ENCODE measurements at places on chromosomes 6 and 20.

DNA sequence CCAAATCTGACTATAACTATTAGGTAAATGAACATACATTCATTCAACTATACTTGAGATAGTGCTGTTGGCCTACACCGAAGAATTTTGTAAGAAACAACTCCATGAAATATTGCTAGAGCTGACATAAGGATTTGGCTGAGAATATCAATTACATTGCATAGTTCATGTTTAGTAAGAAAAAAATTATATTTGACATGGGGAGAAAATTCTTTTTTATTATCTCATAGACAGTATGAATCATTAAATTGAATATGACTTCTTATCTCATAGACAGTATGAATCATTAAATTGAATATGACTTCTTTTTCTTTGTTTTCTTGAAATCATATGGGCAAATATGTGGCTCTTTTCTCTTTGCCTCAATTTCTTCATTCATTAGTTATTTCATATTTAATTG is 212.3 kb upstream of the HSF2 start:
- DNase-seq: no peak

DNA sequence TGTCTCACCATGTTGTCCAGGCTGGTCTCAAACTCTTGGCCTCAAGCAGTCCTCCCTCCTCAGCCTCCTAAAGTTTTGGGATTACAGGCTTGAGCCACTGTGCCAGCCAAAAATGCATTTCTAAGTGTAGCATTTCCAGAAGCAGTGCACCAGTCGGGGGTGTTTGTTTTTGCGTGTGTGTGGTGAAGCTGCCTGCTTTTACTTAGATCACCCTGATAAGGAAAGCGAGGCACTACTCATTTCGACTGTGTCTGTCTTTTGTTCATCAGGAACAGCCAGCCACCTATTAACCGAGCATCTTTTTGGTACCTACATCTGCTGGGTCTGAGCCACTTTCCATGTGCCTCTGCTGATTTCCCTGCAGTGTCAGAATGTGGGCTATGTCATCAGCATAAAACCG is 18.7 kb downstream of the SIRT5 start:
- DNase-seq: no peak

GRCh38 chr20:48236000-48236970 is 451.0 kb upstream of the SULF2 start:
- DNase-seq: no peak

DNA sequence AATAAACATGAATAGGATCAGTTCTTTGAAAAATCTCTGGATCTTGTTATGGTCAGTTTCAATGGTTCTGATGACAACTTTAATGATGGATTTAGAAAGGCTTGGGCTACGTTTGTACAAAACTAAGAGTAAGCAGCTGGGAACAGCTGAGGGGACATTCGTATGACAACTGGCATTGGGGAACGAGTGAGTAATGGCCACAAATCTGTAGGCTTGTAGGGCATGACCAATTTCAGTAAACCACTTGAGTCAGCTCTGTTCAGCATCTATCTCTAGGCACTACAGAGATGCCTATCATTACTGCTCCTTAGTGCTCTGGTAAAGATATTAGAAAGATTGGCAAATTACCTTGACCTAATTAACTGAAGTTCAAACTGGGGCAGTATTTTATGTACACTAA is 1375.6 kb downstream of the EPHA7 start:
- no peak for DNase-seq

DNA sequence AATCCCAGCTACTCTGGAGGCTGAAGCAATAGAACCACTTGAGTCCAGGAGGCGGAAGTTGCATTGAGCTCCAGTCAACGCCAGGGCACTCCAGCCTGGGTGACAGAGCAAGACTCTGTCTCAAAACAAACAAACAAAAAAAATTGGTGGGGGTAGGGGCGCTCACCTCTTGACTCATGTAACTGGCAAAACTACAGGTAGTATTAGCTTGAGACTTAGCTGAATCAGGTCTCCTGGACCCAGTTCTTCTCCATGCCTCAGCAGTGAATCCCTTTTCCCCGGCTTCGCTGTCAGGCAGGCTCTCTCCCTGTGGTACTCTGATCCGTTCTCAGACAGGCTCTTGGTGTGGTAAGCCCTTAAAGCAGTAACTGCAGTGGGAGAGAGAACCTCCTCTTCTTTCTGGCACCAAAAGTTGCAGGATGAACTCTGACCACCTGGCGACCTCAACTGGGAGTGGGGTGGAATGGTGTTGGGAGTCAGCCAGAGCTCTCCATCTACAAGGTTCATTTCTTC is 12.9 kb downstream of the SLC9A8 start:
- DNase-seq: no peak

- DNase-seq: no peak
These were observed 411.8 kb upstream of the SULF2 start for GRCh38 chr20:48197066-48197465.

DNA sequence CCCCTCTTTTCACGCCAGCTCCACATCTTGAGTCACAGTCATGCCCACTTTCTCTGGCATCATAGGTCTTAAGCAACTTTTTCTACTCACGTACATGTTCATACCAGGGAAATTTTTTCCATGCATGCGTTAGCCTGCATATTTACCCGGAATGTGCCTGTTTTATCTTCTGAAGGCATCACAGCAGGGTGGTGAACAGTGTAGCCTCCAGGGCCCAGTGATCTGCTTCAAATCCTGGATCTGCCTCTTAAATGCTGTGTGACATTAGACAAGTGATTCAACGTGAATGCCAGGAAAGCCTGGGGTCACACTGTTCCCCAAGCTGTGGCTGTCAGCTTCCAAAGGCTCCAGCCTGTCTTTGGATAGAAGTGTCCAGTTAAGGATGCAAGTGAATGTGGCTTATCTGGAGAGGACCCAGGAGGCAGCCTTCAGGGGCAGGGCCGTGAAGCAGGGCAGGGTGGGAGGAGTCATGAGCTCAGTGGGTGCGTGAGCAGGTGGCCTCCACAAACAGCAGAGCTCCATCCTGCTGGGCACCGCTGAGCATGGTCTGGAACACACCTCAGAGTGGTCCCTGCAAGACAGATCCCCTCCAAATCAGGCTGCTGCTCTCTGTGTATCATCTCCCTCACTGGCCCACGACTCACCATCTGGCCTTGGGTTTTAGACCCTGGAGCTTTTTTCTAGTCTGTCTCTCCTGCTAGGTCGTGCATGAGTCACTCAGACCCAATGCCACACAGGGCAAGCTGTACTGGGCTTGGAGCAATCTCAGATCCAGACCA is 30.4 kb upstream of the CD93 start:
- DNase-seq: no peak

DNA sequence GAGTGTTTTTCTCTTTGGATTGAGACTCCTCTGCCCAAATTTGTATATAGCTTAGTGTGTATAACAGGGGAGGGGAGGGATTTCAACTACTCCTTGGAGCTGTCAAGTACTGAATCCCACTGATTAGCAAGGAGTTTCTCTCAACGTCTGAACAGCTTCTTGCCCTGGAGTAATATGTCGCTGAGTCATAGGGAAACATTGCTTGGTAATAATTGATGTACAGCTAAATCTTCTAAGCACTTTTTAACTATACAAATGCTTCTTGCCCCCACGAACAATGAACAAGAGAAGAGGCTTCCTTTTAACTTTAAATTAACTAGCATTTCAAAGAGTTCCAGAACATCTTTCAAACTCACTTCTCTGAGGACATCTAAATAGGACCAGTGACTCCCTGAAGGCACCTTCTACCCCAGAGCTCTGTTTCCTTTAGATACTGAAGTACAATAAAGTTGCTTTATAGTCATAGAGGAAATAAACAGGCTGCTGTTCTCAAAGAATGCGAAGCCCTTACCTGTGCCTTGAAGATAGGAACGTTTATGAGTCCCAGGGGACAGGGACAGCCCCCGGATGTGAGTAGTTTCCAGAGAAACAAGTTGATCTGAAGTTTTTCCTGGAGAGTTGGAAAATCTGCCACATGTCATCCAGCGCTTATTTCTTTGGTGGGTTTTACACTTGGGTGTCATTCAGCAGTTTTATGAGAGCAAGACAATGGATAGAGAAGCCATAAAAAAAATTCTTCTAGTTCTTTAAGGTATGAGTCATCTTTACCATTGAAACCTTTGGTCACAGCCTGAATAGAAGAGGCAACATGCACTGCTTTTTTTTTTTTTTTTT is 462.5 kb upstream of the BTBD3 start:
- DNase-seq: no peak

DNA sequence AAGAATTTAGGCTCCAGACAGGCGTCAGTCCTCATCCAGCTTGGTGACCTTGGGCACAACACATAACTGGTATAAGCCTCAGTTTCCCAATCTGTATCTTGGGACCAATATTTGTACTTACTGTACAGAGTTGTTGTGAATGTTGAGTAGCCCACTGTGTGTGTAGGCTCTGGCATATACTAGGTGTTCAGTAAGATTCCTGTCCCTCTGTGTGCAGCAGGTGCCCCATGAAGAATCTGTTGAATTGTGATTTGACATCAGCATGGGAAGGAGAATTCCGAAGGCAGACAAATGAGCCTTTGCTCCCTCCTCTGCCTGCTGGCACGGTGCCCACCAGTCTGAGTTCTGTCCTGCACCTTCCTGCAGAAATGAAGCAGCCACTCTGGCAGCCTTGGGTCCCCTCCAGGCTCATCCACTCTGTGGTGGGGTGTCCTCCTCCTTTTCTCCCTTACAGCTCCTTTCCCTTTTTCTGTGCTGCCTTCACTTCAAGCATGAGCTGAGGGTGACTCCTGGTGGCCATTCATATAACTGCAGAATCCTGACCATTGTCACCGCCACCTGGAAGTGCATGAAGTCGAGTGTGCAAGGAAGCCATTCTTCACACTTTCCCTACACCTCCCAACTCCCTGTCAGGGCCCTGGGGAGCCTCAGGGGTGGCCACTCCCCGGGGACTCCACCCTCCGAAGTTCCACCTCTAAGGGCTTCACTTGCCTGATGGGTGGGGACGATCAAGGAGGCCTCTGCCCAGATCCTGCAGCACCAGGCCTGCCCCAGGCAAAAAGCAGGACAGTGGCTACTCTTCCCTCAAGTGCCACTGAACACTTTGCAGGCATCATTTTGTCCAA is 48.2 kb downstream of the MRPL14 start:
- peak; percentile 68 for DNase-seq

DNA sequence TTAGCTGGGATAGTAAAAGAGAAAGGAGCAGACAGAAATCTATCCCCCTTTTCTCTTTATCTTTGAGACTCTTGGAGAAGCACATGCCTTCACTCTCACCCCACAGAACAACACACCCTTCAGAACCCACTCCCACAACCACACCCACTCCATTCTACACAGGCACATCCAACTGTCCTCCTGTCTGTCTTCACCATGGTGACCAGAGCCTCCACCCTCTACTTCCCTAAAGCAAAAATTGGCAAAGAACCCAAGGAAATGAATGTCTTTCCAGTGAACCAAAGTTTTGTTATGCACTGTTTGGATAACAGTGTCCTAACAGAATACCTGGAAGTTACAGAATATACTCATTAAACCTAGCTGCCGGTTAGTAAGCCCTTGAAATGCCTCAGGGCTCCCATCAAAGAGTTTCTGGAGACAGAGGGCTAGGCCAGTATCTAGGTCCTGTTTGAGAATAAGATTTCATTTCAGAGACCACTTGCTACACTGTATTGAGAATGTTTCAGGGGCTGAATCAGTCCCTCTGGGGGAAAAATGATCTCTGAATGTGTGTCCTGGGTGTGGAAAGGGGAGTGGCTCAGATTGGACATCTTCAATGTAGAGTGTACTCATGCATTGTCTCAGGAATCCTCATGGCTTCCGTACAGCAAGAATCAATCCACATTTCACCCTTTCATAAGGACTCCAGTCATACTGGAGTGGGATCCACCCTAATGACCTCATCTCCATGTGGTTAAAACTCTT is 101.1 kb downstream of the LY86 start:
- no peak for DNase-seq

GRCh38 chr6:118704915-118705314 is 53.5 kb upstream of the CEP85L start:
- DNase-seq: no peak

DNA sequence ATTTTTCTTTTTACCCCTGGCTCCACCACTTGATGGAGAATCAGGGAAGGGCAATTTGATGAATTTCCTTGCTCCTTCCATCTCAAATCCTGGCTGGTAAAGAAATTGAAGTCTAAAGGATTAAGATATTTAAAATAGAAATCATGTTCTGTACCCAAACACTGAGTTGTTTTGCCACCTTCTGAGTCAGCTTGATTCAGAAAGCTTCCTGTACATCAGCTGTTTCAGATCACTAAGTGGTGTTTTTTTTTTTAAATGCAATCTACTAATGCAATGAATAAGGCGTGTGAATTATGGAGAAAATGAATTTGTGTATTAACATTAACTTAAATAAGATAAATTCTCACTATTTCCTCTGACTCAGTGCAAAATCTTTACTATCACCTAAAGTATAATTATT is 11.5 kb upstream of the POPDC3 start:
- DNase-seq: no peak

GRCh38 chr20:34710861-34711574 is 6.9 kb downstream of the TP53INP2 start:
- no peak for DNase-seq

- peak; percentile 30 for DNase-seq
These were observed 170.8 kb downstream of the BCAS1 start for GRCh38 chr20:53899351-53900167.

DNA sequence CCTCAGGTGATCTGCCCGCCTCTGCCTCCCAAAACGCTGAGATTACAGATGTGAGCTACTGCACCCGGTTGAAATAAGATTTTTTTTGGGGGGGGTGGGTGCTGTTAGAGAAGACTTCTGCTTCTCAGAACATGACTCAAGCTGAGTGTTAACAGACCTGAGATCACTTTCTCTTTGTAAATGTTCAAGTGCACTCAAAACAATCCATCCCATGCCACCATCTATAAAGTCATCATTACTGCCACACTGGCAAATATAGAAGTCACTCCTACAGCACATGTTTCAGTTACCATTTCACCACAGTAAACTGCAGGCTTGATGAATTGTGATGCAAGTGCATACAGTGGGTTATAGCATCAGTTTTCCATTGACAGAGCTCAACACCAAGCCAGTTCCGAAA is 9.0 kb downstream of the VPS16 start:
- DNase-seq: no peak

GRCh38 chr6:156513504-156513903 is 263.7 kb upstream of the ARID1B start:
- DNase-seq: no peak

All from T-helper 2 cell (primary cell).